NCI-H446 treated with DMSO at 0.1 percent for 48 hours (cell line): ENCODE measurements at places on chromosomes 12 and 14.

GRCh38 chr12:7047306-7047705, 13.2 kb upstream of the C1S start:
- DNase-seq, result no peak

- DNase-seq, result peak; percentile 92
Measured at GRCh38 chr12:14896521-14897169, 11.0 kb upstream of the MGP start.

DNA sequence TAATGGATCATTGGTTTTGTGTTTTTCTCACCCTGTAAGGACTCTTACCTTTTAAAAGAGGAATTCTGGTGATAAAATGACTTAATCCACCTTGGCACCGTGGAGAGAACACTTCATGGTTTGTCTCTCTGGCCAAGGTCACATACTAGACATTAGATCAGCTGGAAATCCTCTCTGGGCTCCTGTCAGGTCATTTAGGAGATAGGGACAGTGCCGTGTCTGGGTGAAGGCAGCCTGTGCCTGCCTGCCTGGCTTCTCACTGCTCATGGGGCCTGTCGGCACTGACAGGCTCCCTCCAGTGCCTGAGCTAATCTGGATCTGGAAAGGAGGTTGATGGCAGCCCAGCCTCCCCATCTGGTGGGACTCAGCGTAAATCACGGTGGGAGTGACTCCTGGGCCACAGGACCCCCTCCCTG, 5.7 kb downstream of the CRADD start:
- peak; percentile 88 for DNase-seq

GRCh38 chr12:12230275-12230674, 36.6 kb downstream of the LRP6 start:
- no peak for DNase-seq

DNA sequence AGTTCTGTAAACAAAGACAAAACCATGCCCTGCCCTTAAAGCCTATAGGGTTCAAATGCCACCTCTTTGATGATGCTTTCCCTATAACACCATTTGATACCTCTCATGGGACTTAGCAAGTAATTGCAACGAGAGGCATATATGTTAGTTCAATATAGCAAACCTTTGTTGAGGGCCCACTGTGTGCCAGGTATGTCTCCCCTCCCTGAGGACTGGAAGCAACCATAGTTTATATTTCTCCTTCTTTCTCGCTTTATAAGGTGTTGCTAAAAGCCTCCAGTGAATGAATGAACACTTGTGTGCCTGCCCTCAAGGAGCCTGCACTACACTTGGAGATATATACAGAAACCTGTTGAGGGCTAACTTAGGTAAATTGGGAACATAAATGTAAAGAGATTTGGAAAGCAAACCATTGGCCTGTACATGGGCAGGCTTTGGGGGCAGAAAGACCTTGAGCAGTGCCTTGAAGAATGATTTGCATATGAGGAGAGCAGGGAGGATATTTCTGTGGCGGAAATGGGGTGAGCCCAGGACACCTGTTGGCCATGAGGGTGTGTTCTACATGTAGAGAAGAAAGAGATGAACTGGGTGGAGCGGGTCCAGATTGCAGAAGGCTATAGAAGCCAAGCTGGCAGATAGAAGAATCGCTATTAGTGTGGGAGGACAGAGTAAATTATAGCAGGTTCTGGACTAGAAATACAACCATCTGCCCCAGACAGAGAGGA, 1.8 kb upstream of the CKAP4 start:
- DNase-seq, result no peak

GRCh38 chr12:32052212-32052713, 54.4 kb upstream of the BICD1 start:
- no peak for DNase-seq

DNA sequence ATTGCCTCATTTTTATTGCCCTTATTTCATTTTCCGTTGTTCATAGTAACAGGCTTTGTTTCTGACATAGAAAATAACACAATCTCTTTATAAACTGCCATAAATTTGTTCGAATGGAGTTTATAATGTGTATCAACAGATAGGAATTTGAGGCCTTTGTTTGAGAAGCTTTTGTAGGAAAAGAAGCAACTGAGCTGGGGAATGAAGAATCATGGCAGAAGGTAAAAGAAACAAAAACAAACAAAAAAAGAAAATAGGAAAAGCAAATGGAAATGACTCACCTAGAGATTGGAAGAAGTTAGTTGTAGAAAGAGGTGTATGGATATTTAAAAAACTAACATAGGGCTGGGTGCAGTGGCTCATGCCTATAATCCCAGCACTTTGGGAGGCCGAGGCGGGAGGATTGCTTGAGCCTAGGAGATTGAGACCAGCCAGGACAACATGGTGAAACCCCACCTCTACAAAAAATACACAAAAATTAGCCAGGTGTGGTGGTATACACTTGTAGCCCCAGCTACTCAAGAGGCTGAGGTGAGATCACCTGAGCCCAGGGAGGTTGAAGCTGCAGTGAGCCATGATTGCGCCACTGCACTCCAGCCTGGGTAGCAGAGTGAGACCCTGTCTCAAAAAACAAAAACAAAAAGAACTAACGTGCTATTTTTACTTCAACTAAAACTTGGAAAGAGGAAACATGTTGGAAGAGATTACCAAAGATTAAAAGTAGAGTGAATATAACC, 523 bp upstream of the REP15 start:
- DNase-seq, result no peak

DNA sequence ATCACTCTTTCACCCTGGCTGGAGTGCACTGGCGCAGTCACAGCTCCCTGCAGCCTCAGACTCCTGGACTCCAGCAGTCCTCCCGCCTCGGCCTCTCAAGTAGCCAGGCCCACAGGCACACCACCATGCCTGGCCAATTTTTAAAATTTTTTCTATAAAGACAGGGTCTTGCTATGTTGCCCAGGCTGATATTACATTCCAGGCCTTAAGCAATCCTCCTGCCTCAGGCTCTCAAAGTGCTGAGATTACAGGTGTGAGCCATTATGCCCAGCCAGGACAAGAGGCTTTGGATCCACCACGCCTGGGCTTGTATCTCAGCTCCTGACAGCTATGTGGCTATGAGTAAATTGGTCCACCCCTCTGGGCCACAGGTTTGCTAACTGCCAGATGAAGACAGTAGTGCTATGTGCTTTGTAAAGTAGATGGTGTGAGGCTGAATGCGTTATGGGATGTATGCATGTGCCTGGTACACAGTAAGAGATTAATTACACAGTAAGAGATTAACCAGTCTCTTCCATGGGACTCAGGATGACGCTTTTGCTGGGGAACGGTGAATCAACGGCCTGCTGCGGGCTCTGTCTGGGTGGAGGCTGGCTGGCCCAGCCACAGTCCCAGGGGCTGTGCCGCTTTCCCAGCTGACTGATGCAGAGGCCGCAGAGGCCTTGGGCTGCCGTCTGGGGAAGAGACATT, 53.3 kb upstream of the NCOR2 start:
- DNase-seq, result no peak

DNA sequence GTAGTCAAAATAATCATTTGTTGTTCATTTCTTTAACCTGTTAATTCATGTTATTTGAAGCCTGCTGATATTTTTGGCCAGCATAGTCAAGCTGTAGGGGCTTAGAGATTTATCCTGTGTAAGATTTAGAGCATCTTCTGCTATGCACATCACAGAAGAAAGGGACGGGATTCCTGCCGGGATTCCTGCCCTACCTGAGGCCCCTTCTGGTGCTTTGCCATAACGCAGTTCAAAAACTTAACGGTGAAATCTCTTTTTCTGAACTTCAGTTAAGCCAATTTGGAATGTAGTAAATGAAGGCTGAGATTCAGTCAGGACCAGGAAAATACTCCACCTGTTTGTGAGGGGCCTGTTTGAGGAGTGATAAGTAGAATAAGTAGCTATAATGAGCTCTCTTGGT, 50.7 kb upstream of the TMEM260 start:
- no peak for DNase-seq

GRCh38 chr14:49008363-49008762, 577.8 kb downstream of the RPS29 start:
- no peak for DNase-seq
